ENCODE measurements at places on chromosomes 16 and 17.

DNA sequence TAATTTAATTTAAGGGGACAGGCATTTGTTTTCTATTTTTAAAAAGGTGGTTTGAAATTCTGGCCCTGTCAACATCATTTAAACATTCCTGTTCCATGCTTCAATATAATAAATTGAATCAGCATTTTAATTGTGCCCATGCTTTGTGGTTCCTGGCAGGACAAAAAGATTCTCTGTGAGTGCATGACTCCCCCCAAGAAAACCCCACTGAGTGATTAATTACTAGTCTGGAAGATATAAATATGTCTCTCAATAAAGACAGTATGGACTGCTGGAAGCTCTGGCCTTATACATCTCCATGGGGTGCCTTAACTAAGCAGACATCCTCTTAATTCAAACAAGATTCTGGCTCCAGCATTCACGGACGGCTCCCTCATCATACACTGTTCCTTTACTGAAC is 95.0 kb upstream of the PSMD7 start:
- no peak for DNase-seq

- no peak for DNase-seq
Observed at GRCh38 chr16:56625943-56626654, 518 bp downstream of the MT1E start.

DNA sequence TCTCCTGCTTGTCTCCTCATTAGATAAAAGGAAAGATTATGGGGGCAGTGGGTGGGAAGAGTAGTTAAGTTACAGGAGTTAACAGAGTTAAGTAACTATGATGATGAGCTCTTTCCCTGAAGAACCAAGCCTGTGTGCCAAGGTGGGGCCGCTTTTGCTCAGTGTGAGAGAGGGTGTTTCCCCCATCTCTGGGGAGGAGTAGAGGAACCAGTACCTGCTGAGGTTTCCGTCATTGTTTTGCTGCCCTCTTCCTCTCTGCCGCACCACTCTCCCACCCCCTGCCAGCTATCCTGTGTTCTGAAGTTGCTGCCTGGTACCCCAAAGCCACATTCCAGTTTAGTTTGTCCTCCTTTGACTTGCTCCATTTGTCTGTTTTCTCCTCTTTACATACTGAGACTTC is 20.8 kb upstream of the KRT10 start:
- no peak for DNase-seq

DNA sequence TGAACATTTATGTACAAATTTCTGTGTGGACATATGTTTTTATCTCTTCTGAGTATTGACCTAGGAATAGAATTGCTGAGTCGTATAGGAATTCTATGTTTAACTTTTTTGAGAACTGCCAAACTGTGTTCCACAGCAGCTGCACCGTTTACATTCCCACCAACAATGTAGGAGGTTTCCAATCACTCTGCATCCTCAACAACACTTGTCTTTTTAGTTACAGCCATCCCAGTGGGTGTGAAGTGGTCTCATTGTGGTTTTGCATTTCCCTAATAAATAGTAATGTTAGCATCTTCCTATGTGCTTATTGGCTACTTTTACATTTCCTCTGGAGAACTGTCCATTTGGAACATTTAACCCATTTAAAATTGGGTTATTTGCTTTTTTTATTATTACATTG is 36.6 kb upstream of the NACA2 start:
- DNase-seq: no peak

GRCh38 chr17:17849147-17849820 is 12.5 kb upstream of the SREBF1 start:
- DNase-seq: peak; percentile 63

GRCh38 chr16:82649766-82650165 is 23.0 kb downstream of the CDH13 start:
- no peak for DNase-seq

DNA sequence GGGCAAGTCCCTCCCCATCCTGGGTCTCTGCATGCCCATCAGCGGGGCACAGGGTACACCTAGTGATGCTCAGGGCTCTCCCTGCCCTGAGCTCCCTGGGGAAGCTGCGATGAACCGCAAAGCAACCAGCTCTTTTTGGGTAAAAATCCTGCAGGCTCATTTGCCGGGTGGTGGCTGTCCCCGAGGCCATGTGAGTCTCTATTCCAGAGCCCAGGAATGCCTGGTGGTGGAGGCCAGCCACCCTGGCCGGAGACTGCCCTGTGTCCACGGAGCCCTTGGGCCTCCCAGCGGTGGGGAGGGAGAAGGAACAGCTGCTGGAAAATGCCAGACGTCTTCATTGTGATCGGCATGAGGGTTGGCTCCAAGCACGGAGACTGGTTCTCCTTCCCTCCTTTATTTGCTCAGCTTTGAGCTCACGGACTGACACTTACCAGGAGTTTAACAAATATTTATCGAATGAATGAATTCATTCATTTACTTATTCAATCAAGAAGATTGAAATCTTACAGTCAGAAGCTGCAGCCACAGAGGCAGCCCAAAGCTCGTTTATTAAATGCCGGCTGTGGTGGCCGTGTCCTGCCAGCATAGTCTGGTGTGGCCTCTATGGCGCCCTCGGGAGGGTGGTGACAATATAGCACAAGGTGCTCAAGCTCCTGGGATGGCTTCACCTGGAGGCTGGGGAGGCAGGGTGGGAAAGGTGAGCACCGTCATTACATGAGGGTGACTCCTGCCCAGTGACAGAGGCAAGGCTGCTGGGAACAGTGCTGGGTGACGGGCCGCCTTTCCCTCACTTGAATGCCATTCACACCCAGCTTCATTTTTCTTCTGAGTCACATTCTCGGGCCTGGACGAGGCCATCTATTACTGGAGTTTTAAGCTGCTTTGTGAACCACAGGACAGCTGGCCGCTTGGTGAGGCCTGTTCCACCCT is 31.1 kb upstream of the JPH3 start:
- no peak for DNase-seq

GRCh38 chr17:36890398-36891168 is 46.7 kb upstream of the LHX1 start:
- DNase-seq: no peak

DNA sequence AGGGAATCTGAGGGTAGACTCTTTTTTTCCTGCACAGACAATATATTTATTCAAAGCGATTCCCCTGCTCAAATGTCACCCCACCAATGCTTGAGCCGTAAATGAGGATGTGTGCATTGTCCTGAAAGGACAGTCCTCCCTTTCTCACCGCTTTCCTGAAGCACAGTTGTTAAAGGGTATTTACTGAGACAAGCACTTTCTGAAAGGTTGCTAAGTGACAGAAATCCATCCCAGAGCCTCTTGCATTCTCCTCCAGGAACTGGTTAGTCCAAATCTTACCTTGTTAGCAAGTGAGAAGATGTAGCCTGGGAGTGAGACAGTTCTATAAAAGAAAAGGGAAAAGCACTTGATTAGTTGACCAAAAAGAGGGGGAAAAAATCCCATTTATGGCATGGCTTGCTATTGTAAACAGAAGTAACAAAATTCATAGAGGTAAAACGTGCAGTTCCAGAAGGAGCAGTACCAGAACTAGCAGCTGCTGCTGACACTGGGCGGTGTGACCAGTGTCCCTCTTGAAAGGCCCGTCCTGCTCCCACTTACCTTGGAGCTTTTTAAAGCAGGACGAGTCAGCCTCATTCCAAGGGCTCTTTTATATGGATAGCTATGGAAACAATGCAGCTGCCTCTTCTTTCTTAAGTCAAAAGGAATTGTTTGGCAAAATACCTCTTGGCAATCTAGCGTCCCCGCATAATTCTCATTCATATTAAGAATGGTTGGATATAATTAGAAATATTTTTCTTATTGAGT is at the start of gene MYH2:
TSS of gene MYH2 (minus strand) at position 563 of the 747 bp plus-strand sequence. CDS start 1,738 bp downstream, outside the sequence.
- DNase-seq: no peak

DNA sequence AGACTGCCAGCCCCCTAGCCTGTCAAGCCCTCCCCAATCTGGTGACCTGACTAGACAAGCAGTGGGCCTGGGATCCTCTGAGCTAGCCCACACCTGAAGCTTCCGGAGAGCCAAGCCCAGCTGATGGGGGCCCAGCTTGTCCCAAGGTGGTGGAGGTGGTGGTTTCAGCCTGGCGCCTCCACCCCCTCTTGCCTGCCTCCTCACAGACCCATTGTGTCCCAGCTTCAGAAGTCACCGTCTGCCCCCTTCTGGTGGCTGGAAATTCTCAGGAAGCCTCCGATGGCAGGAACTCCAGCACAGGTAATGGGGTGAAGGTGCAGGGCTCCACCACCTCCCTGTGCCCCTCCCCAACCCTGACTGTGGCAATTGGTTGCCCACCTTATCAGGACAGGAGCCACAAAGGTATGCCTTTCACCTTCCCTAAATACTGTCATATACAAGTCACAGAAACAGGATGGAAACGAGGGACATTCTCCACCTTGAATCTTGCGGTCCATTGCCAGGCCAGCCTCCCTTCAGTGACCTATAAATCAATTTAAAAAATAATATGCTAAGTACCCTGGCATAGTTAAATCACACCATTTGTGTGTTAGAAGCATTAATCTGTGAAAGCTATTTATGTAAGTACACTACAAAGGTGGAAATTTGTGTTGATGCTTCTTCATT is 66.0 kb upstream of the ZNF423 start:
- DNase-seq: peak; percentile 6

DNA sequence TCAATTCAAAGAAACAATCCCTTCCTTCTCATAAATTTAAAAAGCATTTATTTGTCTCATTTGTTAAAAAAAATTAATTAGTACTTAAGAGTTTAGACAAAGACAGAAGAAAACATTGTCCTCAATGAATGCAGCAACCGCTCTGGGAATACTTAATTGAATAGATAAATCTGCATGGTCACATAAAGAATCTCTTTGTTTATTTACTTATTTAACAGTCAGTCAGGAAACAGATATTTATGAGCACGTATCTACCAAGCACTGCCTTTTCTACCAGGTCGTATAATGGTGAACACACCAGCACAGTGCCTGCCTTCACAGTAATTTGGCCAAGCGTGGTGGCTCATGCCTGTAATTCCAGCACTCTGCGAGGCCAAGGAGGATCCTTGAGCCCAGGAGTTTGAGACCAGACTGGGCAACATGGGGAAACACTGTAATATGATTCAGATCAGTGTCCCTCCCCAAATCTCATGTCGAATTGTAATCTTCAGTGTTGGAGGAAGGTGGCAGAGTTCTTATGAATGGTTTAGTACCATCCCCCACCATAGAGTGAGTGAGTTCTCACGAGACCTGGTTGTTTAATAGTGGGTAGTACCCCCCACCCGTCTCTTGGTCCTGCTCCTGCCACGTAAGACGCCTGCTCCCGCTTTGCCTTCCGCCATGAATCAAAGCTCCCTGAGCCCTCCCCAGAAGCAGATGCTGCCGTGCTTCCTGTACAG is 8.1 kb downstream of the WIPI1 start:
- no peak for DNase-seq

GRCh38 chr17:18246109-18246725 is 12.3 kb downstream of the FLII start:
- DNase-seq: no peak

GRCh38 chr16:56852968-56853367 is 12.0 kb upstream of the SLC12A3 start:
- no peak for DNase-seq

GRCh38 chr16:28623172-28623711 is 13.4 kb upstream of the SULT1A1 start:
- DNase-seq: peak; percentile 52

DNA sequence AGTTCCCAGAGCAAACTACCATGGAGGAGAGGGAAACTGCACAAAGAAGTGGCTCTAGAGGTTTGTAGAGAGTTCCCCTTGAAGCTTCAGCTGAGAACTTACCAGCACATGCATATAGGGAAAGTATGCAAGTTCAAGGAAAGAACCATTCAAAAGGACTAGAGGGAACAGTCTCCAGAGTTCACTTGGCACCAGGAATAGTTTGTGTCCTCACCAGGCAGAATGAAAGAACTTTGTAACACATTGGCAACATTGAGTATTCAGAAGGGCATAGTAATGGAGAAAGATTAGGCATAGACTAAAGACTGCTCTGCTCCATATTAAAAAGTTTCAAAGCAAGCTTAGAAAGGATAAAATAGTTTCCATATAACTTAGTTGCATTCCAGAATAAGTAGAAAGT is 155.4 kb upstream of the TOM1L1 start:
- DNase-seq: no peak

DNA sequence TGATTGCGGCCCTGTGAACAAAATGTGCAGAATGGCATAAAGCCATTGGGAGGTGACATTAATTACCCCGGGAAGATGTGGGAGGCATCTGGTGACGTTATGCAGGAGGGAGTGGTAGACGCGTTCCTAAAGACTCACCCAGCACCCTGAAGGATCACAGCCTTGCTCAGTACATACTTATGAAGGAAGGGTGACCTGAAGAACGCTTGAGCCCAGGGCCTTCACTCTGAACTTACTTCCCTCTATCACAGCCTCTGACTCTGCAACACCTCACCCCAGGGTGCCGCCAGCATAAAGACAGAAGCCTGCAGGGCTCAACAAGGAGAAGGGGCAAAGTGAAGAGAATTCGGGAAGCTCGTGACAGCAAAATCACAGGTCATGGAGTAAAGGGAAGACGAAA is 9.4 kb downstream of the MFSD6L start:
- DNase-seq: no peak

DNA sequence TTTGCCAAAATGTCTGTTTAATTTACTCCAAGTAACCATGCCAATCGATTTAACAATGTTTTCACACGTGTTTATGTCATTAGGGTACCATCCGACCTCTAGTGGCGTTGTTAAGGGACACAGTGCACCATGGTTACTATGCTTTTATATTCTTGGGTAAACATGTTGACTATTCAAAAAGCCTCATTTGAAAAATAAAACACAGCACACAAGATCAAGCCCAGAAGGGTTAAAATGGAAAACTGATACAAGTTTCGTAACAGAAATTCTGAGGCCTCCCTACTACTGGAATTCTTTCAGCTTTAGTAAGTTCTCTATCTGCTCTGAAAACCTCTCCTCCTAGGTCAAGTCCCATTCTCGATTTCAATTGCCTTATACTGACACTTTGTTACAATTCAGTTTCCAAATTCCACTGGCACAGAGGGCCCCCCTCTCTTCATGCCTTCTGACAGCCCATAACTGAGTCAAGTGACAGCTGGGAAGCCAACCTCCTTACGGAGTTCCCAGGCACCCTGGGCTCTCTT is 2.1 kb downstream of the CFAP20 start:
- DNase-seq: no peak

GRCh38 chr16:84048270-84048669 is 5.7 kb upstream of the SLC38A8 start:
- no peak for DNase-seq

DNA sequence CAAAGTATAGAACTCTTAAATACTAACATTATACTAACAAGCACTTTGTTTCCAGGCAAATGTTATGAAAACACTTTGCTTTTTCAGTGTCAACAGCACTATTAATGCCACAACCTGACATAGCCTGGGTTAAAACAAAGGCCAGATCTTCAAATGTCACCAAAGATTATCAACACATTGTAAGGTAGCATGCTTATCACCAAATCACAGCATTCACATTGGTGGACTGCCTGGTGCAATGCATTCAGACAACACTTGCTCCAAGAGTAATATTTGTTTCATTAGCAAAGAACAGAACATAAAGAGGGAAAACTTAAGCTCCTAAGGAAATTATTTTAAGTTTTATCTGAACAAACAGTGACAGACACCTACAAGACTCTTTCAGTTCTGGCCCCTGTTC is 1361.2 kb downstream of the CDH8 start:
- DNase-seq: no peak

- no peak for DNase-seq
Observed at GRCh38 chr17:58326609-58327362, 1.8 kb downstream of the TSPOAP1 start.

- DNase-seq: no peak
Observed at GRCh38 chr17:76466775-76467130, 650 bp upstream of the AANAT start.

- DNase-seq: no peak
Observed at GRCh38 chr16:23840310-23840709, 4.5 kb downstream of the PRKCB start.
